ENCODE measurements at places on chromosomes 16 and 17.

- DNase-seq: no peak
These were observed 15.0 kb downstream of the CACNG1 start for GRCh38 chr17:67059372-67059771.

DNA sequence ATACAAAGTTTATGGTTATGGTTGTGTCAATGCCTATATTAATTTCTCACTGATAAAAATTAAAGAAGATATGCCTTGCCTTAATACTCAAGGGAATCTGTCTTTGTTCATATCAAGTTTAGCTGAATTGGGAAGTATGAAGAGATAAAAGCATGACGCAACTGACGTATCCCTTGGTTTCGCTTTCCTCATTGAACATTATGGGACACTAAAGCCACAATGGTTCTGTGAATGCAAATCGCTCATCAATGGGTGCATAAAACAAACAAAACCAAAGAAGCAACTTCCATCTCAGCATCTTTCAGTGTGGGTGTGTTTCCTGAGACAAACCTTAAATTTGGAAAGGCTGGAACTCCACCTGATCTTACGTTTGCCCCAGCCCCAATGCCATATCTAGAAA lies 108.2 kb downstream of the NPIPB5 start:
- DNase-seq: no peak

- DNase-seq: no peak
These were observed 38.3 kb upstream of the CARMIL2 start for GRCh38 chr16:67606632-67607031.

GRCh38 chr16:50530277-50531236 lies 17.6 kb upstream of the NKD1 start:
- DNase-seq: no peak

- DNase-seq: no peak
These were observed 4.3 kb upstream of the EZH1 start for GRCh38 chr17:42748908-42749798.

GRCh38 chr17:10349403-10349802 lies 23.4 kb downstream of the MYH13 start:
- no peak for DNase-seq

DNA sequence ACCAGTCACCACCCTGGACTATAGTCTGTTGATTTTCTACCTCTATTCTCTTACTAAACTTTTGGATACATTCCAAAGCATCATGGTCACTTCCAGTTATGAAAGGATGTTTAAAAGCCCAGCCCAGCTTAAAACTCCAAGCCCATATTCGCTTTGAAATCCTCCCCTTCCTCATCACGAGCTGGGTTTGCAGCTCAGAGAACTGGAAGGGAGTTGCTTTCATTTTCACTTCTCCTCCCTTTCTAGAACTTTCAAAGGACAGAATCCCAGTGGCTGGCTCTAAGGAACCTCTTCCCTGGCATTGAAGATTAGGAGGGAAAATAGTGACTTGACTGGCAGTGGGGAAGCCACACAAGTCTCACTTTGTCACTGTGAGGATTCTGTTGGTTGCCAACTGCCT lies 100.1 kb upstream of the DYNLRB2 start:
- DNase-seq: no peak

DNA sequence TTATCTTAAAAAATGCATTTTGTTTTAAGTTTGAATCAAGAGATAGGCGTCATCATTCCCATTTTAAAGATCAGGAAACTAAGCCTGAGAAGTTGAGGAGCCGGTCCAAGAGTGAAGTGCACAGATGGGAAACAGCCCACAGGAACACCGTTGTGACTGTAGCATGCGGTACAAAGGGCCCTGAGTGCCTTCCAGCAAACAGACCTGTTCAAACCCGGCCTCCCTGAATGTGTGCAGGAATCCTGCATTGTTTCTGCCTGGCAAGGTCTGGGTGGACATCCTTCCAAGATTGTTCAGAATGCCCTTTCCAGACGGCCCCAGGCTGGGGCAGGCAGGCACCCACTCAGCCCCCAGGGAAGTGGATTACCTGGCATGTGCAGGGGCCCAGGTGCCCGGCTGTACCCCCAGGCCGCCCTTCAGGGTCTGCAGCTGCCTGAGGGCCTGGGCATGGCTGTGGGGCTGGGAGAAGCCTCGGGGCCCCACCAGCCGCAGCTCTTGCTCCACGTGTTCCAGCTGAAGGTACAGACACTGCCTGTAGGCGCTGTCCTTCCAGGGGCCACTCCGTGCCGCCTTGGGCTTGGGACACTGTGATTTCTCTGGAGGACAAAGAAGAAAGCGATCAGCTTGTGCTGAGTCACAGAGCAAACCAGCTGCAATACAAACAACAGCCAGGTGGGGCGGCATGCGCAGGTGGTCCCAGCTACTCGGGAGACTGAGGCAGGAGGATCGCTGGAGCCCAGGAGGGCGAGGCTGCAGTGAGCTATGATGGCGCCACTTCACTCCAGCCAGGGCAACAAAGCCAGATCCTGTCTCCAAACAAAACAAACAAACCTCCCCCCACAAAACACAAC lies 45.0 kb upstream of the GCSH start:
- no peak for DNase-seq

GRCh38 chr17:4935650-4936049 lies 3.6 kb downstream of the GP1BA start:
- no peak for DNase-seq

DNA sequence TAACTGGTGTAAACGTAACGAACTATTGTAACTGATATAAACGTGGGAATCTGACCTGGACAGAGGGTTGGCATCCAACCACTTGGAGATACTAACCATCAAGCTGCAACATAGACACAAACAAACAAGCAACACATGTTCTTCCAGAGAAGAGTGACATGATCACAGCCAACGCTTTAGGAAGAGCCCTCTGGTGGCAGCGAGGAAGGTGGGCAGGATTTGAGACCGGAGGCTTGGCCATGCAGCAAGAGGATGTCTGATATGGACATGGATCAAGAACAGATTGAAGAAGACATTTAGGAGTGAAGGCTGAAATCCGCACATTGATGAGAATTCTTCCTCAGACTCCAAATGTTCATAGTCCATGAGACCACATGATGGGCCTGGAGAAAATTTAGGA lies 40.3 kb upstream of the TNRC6A start:
- DNase-seq: peak; percentile 54

- DNase-seq: peak; percentile 17
These were observed 19.0 kb downstream of the PPM1D start for GRCh38 chr17:60618854-60619526.

- DNase-seq: no peak
These were observed 6.2 kb downstream of the FSCN2 start for GRCh38 chr17:81534157-81535006.

DNA sequence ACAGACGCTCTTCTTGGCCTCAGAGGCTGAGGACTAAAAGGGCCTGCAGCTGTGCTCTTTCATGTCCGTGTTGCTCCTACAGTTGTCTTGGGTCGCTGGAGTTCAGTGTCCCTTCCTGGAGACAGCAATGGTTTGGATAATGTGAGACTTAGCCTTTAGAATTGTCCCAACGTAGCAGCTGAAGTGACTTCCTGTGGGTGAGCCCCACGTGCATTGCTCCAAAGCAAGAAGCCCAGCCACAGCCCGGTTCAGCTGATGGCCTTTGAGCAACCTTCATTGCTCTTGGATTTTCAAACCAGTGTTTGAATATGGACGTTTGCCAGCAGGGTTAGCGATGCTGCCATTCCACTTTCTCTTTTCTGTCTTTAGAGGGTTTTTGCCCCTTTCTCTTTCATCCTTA lies 19.7 kb downstream of the TMEM11 start:
- no peak for DNase-seq

DNA sequence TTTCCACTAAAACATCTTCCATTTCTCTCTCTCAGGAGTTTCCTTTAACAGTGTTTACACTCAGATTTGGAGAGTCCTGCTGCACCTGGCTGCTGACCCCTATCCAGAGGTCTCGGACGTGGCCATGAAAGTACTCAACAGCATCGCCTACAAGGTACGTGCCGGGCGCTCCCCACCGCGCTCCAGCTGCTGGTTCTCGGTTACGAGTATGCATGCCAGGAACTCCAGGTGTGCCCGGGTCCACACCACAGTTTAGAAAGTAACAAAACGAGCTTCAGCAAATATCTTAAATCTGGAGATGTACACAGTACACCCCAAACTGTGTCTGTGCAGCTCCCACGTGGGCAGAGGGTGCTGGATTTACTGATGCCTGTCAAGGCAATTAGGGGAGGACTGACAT lies 82.9 kb upstream of the CHMP6 start:
- DNase-seq: no peak

DNA sequence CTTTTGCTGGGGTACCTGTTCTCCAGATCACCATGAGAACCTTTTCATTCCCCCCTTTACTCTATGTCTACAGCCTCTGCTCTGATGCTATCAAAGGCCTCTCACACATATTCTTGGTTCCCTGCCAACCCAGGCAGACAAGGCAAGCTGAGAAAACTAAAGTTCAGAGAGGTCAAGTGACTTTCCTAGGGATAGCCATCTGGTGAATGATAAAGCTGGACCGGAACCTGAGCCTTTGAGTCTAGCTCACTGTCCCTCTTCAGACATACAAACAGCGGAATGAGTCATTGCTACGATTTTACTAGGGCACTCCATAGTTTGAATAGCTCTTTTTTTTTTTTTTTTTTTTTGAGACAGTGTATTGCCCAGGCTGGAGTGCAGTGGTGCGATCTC lies 73.3 kb downstream of the XYLT1 start:
- DNase-seq: peak; percentile 83

DNA sequence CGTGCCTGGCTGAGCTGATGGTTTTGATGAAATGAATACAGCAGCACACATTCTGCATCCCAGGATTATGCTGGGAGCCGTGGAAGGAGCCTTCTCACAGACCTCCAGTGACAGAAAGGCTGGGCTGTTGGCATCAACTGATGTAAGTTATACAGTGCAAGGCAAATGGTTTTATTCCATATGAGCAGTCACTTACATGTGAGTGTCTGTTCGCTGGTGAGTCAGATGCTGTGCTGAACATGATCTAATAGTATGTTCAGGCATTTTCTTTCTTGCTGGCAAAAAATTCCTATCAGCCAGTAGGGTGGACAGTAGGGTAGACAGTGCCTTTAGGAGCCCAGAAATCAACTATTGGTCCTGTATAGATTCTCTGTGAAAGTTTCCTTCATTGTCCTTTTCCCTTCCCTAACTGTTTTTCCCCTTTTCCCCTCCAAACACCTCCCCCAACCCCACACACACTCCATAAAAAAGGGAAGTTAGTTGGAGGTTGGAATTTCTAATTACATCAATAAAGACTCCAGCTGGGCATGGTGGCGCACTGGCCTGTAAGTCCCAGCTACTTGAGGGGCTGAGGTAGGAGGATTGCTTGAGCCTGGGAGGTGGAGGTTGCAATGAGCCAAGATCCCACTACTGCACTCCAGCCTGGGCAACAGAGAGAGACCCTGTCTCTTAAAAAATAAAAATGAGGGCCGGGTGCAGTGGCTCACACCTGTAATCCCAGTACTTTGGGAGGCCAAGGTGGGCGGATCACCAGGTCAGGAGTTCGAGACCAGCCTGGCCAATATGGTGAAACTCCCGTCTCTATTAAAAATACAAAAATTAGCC lies 36.2 kb downstream of the LDHD start:
- peak; percentile 60 for DNase-seq

DNA sequence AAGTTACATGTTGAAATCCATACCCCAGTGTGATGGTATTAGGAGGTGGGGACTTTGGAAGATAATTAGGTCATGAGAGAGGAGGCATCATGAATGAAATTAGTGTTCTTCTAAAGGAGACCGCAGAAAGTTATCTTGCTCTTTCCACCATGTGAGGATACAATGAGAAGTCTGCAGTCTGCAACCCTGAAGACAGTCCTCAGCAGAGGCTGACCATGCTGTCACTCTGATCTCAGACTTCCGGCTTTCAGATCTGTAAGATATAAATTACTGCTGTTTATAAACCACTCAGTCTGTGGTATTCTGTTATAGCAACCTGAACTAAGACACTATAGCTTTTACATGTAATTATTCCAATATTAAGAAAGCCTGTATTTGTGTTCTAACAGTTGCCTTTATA lies 116.7 kb upstream of the CES5A start:
- no peak for DNase-seq

GRCh38 chr17:73947281-73947965 lies 256.1 kb upstream of the RPL38 start:
- no peak for DNase-seq

- no peak for DNase-seq
These were observed 77.5 kb downstream of the KANSL1 start for GRCh38 chr17:46115699-46116098.

- peak; percentile 28 for DNase-seq
These were observed 309.0 kb upstream of the PMFBP1 start for GRCh38 chr16:72480911-72481310.

- peak; percentile 39 for DNase-seq
These were observed 4.8 kb downstream of the DCAKD start for GRCh38 chr17:45046537-45047125.

GRCh38 chr16:87178977-87179376 lies 138.2 kb downstream of the C16orf95 start:
- peak; percentile 65 for DNase-seq

GRCh38 chr16:9900576-9900975 lies 281.7 kb downstream of the GRIN2A start:
- DNase-seq: no peak

DNA sequence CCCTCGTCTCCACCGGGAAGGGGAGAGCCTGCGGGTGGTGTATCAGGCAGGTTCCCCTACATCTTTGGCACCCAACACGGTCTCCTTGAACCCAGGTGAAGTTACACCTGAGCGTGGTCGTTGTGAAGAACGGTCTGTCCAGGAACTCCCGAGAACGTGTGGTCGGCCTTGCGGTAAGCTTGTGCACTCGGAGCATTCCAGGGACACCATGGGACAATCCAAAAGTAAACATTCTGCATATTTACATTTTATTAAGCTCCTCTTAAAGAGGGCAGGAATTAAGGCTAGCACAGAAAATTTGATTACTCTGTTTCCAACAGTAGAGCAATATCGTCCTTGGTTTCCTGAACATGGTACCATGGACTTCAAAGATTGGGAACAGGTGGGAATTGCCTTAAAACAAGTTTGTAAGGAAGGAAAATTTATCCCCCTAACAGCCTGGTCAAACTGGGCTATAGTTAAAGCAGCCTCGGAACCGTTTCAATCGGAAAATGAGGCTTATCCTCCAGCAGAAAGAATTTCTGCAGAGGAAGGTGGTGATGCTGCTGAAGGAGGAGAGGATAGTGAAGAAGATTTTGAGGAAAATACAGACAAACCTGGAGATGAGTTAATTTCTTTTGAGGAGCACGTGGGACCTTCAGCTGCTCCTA lies 18.2 kb downstream of the ALOX15B start:
- no peak for DNase-seq

- DNase-seq: no peak
These were observed 606.3 kb upstream of the CDH11 start for GRCh38 chr16:65728167-65728566.

- DNase-seq: no peak
These were observed 53.3 kb upstream of the KDM8 start for GRCh38 chr16:27149986-27150385.

- no peak for DNase-seq
These were observed 40.8 kb upstream of the MEAK7 start for GRCh38 chr16:84545114-84545737.

- DNase-seq: peak; percentile 36
These were observed 6.7 kb downstream of the CBX8 start for GRCh38 chr17:79789943-79790804.

DNA sequence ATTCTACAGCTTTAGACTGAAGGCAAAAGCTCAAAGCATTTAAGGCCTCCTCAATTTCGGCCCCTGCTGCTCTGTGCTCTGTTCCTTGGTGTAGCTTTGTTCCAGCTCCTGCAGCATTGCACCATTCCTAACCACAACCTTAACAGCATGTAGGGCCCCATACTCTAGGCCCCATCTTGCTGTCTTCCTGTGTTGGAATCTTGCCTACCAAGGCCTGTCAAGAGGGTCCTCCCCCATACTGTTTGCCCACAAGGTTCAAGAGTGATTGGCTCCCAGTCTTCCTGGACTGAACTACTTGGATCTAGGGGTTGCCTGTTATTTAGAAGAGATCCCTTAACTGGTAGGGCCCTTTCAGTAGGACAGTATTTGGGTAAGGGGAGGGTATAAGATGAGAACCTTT lies 26.8 kb downstream of the TRPV2 start:
- no peak for DNase-seq
